ENCODE measurements at places on chromosomes 13 and 19.

DNA sequence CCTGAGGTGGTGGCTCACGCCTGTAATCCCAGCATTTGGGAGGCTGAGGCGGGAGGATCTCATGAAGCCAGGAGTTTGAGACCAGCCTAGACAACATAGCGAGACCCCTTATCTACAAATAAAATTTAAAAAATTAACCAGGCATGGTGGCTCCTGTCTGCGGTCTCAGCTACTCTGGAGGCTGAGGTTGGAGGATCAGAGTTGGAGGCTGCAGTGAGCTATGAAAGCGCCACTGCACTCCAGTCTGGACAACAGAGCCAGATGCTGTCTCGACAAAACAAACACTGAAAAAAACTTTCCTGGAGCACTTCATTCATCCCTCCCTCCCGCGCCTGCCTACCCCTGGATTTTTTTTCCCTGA, 665 bp upstream of the ATG4D start:
- no peak overlapping the region for H3K27ac ChIP-seq
- H3K4me1 ChIP-seq: peaks cover 1% of the 10 kb centered on the region
- no peak for DNase-seq
- peaks cover 7% of the 10 kb centered on the region for H3K27me3 ChIP-seq
- H3K4me3 ChIP-seq: peak overlapping the region; percentile 77

DNA sequence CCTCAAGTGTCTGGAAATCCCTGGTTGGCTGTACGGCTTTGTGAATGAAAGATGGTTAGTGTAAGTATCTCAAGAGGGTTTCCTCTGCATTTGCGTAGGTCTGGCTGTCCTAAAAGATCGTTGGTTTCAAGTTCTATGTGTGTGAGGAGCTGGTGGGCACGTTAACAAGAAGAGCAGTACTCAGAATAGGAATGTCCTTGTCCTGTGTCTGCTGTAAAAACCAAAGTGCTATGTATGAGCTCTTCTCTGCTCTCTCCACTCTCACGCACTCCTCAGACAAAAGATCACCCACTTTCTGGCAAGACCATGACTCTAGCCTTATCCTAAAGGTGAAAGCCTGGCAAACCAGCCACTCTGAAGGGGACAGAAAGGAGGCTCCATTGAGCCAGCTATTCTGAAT, 39.1 kb downstream of the USP12 start:
- no peak overlapping the region for H3K4me3 ChIP-seq
- no peak for DNase-seq
- H3K36me3 ChIP-seq: no peaks in the 10 kb centered on the region
- peaks cover 19% of the 10 kb centered on the region for H3K4me1 ChIP-seq
- peaks cover 2% of the 10 kb centered on the region for H3K27me3 ChIP-seq

DNA sequence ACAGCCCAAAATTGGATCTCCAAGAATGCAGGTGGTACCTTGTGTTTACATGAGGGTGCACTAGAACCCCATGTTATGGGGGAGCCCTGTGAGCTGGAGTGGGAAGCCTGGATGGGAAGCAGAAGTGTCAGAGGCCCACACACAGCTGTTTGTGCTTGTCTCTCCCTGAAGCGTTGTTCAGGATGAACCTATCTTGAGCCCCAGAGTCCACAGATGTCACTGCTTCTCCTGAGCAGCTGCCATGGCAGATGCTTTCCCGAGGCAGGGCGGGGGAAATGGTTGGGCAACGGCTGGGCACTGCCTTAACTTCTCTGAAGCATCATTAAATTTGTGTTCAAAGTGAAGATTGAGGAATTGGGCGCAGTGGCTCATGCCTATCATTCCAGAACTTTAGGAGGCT, 17.1 kb upstream of the CHST8 start:
- H3K4me3 ChIP-seq: no peak overlapping the region
- peaks cover 26% of the 10 kb centered on the region for H3K36me3 ChIP-seq
- H3K27me3 ChIP-seq: peaks cover 11% of the 10 kb centered on the region

GRCh38 chr13:98710521-98710920, 42.0 kb downstream of the SLC15A1 start:
- DNase-seq: no peak
- H3K27me3 ChIP-seq: no peaks in the 10 kb centered on the region
- H3K4me1 ChIP-seq: no peaks in the 10 kb centered on the region
- no peak overlapping the region for H3K27ac ChIP-seq
- no peak overlapping the region for H3K4me3 ChIP-seq

- H3K4me3 ChIP-seq: no peak overlapping the region
- H3K27ac ChIP-seq: no peak overlapping the region
- DNase-seq: peak; percentile 57
- H3K36me3 ChIP-seq: no peaks in the 10 kb centered on the region
- no peaks in the 10 kb centered on the region for H3K27me3 ChIP-seq
- no peaks in the 10 kb centered on the region for H3K4me1 ChIP-seq
Observed at GRCh38 chr13:60329221-60329923, 67.6 kb upstream of the TDRD3 start.

GRCh38 chr19:42313840-42314755, 989 bp downstream of the TMEM145 start:
- H3K27me3 ChIP-seq: peaks cover 6% of the 10 kb centered on the region
- H3K4me3 ChIP-seq: peak overlapping the region; percentile 73
- H3K4me1 ChIP-seq: peaks cover 10% of the 10 kb centered on the region
- no peak overlapping the region for H3K27ac ChIP-seq

GRCh38 chr13:45300190-45300985, 40.6 kb downstream of the TPT1 start:
- DNase-seq: no peak
- H3K27me3 ChIP-seq: no peaks in the 10 kb centered on the region
- H3K27ac ChIP-seq: no peak overlapping the region
- H3K36me3 ChIP-seq: no peaks in the 10 kb centered on the region
- H3K4me1 ChIP-seq: peaks cover 12% of the 10 kb centered on the region
- H3K4me3 ChIP-seq: no peak overlapping the region

DNA sequence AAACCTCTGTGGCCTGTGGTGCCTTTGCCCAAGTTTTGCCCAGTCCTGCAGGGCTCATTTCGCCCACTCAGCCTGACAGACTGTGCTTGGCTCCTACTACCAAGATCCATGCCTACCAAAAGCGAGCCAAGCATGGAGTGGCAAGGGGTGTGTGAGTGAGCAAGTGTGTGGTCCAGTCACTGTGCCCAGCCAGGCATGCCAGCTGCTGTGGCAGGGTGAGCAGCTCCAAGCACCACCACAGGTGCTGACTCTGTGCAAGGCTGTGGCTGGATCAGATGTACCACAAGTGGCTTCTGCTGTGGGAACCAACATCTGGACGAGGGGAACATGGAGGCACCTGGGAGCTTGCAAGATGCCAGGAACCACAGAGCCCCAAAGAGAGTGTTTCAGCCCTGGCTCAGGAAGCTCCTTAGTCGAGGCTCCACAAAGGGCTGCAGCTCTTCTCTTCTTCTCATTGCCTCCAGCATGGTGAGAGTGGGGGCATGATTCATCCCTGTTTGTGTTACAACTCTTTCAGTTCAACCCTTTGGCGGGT, 1564.2 kb upstream of the MIR17HG start:
- no peak overlapping the region for H3K27ac ChIP-seq
- no peaks in the 10 kb centered on the region for H3K27me3 ChIP-seq
- H3K36me3 ChIP-seq: no peaks in the 10 kb centered on the region
- DNase-seq: no peak
- no peaks in the 10 kb centered on the region for H3K4me1 ChIP-seq

- no peak overlapping the region for H3K27ac ChIP-seq
- no peaks in the 10 kb centered on the region for H3K4me1 ChIP-seq
- peaks cover 3% of the 10 kb centered on the region for H3K27me3 ChIP-seq
Observed at GRCh38 chr19:46116121-46116520, 8.4 kb downstream of the IGFL3 start.

- no peak overlapping the region for H3K4me3 ChIP-seq
- H3K27me3 ChIP-seq: peaks cover 15% of the 10 kb centered on the region
- peaks cover 8% of the 10 kb centered on the region for H3K4me1 ChIP-seq
- H3K27ac ChIP-seq: no peak overlapping the region
- DNase-seq: no peak
Observed at GRCh38 chr19:2057484-2058469, 6.7 kb upstream of the MKNK2 start.

- no peaks in the 10 kb centered on the region for H3K27me3 ChIP-seq
- no peak overlapping the region for H3K4me3 ChIP-seq
- H3K27ac ChIP-seq: no peak overlapping the region
Observed at GRCh38 chr13:20512042-20512683, 13.5 kb downstream of the CRYL1 start.

GRCh38 chr19:51654783-51655182, 8.2 kb upstream of the SIGLEC14 start:
- no peaks in the 10 kb centered on the region for H3K36me3 ChIP-seq
- peaks cover 3% of the 10 kb centered on the region for H3K27me3 ChIP-seq
- no peak for DNase-seq
- H3K4me1 ChIP-seq: no peaks in the 10 kb centered on the region

- H3K27me3 ChIP-seq: peaks cover 8% of the 10 kb centered on the region
- H3K4me3 ChIP-seq: no peak overlapping the region
- no peaks in the 10 kb centered on the region for H3K36me3 ChIP-seq
- no peak for DNase-seq
- H3K4me1 ChIP-seq: peaks cover 12% of the 10 kb centered on the region
Observed at GRCh38 chr19:18704971-18705370, 21.5 kb downstream of the CRTC1 start.

- peaks cover 6% of the 10 kb centered on the region for H3K36me3 ChIP-seq
- peaks cover 4% of the 10 kb centered on the region for H3K27me3 ChIP-seq
- no peak for DNase-seq
- no peaks in the 10 kb centered on the region for H3K4me1 ChIP-seq
Observed at GRCh38 chr19:55913643-55914268, 18.4 kb downstream of the NLRP13 start.

- no peaks in the 10 kb centered on the region for H3K36me3 ChIP-seq
- no peak overlapping the region for H3K27ac ChIP-seq
- H3K27me3 ChIP-seq: no peaks in the 10 kb centered on the region
- DNase-seq: no peak
- peaks cover 17% of the 10 kb centered on the region for H3K4me1 ChIP-seq
Observed at GRCh38 chr13:103218253-103218652, 152.0 kb upstream of the SLC10A2 start.

- no peak overlapping the region for H3K4me3 ChIP-seq
- peaks cover 3% of the 10 kb centered on the region for H3K27me3 ChIP-seq
- H3K27ac ChIP-seq: no peak overlapping the region
- no peaks in the 10 kb centered on the region for H3K4me1 ChIP-seq
- no peaks in the 10 kb centered on the region for H3K36me3 ChIP-seq
Observed at GRCh38 chr13:47100214-47100853, 203.5 kb upstream of the HTR2A start.

GRCh38 chr19:33286899-33287298, 15.4 kb downstream of the CEBPA start:
- no peak overlapping the region for H3K4me3 ChIP-seq
- peaks cover 4% of the 10 kb centered on the region for H3K27me3 ChIP-seq
- no peak for DNase-seq
- no peaks in the 10 kb centered on the region for H3K4me1 ChIP-seq
- no peak overlapping the region for H3K27ac ChIP-seq

- H3K36me3 ChIP-seq: no peaks in the 10 kb centered on the region
- H3K27me3 ChIP-seq: no peaks in the 10 kb centered on the region
- H3K4me3 ChIP-seq: no peak overlapping the region
- peaks cover 2% of the 10 kb centered on the region for H3K4me1 ChIP-seq
- H3K27ac ChIP-seq: no peak overlapping the region
Observed at GRCh38 chr13:80462037-80462436, 121.1 kb upstream of the SPRY2 start.

- no peak for DNase-seq
- peaks cover 15% of the 10 kb centered on the region for H3K4me1 ChIP-seq
- H3K27ac ChIP-seq: no peak overlapping the region
- no peaks in the 10 kb centered on the region for H3K27me3 ChIP-seq
- H3K36me3 ChIP-seq: no peaks in the 10 kb centered on the region
Observed at GRCh38 chr13:102318233-102318632, 83.6 kb downstream of the FGF14 start.

DNA sequence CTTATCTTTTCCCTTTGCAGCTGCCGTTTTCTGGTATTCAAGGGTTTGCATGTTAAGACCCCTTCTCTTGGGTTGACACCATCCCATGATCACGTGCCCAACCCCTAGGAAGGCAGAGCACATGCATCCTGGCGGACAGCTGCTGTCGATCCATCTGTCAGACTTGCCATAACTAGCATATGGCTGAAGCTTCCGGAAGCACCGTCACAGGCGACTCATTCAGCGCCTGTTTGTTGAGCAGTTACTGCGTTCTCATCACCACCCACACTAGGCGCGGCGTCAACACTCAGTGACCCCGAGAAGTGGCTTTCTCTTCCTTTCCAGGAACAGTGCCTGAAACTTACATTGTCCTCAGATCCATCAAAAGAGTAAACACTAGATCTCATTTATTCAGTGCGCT, 93.6 kb downstream of the SOX1 start:
- DNase-seq: peak; percentile 64
- H3K4me1 ChIP-seq: peaks cover 33% of the 10 kb centered on the region
- H3K36me3 ChIP-seq: peaks cover 12% of the 10 kb centered on the region
- H3K27me3 ChIP-seq: peaks cover 21% of the 10 kb centered on the region
- H3K27ac ChIP-seq: peak overlapping the region; percentile 91
- H3K4me3 ChIP-seq: peak overlapping the region; percentile 47

DNA sequence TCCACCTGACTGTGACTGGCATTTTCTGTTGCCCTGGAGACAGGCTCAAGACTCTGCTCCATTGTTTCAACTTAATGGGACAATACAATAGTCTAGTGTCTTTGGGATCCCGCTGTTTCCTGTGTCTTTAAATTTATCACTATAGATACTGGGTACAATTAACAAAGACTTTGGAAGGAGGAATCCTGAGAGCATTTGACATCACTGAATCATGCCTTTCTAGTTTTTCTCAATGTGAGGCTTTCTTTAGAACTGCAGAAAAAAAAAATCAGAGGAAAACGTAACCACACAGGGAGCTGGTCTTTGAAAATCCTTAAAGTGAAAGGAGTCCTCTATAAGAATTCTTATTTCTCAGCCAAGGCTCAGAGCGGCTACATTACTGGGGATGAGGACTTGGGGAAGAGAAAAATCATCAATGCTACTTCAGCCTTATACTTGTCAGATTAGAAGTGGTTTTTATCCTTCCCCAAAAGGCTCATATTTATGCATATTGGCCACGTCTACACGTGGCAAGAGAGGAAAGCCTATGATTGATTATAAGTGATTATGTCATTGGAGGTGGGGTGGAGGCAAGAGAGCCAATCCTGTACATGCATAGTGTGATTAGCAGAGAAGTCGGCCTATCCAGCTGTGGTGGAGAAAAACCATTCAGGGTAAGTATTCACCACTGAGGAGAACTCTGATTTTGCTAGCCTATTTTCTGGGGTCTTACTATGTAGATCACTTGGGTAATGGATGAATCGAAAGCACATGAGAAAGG, 34.4 kb upstream of the UBL3 start:
- no peaks in the 10 kb centered on the region for H3K27me3 ChIP-seq
- H3K4me3 ChIP-seq: no peak overlapping the region
- no peaks in the 10 kb centered on the region for H3K36me3 ChIP-seq
- no peak overlapping the region for H3K27ac ChIP-seq
- peaks cover 10% of the 10 kb centered on the region for H3K4me1 ChIP-seq

Measured in glutamatergic neuron (in vitro differentiated cells).